Uterine smooth muscle cell (primary cell): ENCODE measurements at places on chromosomes 2 and 18. TPM values are rescaled to one million over a fixed set of nuclear protein-coding genes. Genes with fewer than 3 reads are reported as not detected.

The REG3G gene
- total RNA-seq = not detected in 2 replicates

The SS18 gene
- total RNA-seq = 108 and 139 TPM in 2 replicates

The CNRIP1 gene
- 27.4 and 31.3 TPM in 2 replicates for total RNA-seq

The MORN2 gene
- 15.0 and 15.5 TPM in 2 replicates for total RNA-seq

The GTF2A1L gene
- 0.11 and 1.6 TPM in 2 replicates for total RNA-seq

The ACMSD gene
- not detected in 2 replicates for total RNA-seq

The SPATA3 gene
- total RNA-seq = not detected in 2 replicates

The CHRNG gene
- not detected in 2 replicates for total RNA-seq

The DQX1 gene
- total RNA-seq = 0.11 and 0.12 TPM in 2 replicates

The TNFAIP6 gene
- 67.4 and 190 TPM in 2 replicates for total RNA-seq

The RHBDD1 gene
- 17.4 and 44.1 TPM in 2 replicates for total RNA-seq

The PLEK gene
- total RNA-seq = under 0.01 TPM in 2 replicates

The CCL20 gene
- not detected in 2 replicates for total RNA-seq

The LRP1B gene
- total RNA-seq = 0.11 and 0.50 TPM in 2 replicates
